Stimulated activated naive CD8-positive, alpha-beta T cell treated with anti-CD3 and anti-CD28 coated beads, Interleukin-15, amount 100 ng/mL, for 72 hours (primary cell): ENCODE measurements at places on chromosomes 2 and 18.

- no peak for DNase-seq
Measured at GRCh38 chr18:4578449-4578848, 123.3 kb upstream of the DLGAP1 start.

- DNase-seq, result no peak
Measured at GRCh38 chr2:9590641-9591040, 35.0 kb upstream of the ADAM17 start.

DNA sequence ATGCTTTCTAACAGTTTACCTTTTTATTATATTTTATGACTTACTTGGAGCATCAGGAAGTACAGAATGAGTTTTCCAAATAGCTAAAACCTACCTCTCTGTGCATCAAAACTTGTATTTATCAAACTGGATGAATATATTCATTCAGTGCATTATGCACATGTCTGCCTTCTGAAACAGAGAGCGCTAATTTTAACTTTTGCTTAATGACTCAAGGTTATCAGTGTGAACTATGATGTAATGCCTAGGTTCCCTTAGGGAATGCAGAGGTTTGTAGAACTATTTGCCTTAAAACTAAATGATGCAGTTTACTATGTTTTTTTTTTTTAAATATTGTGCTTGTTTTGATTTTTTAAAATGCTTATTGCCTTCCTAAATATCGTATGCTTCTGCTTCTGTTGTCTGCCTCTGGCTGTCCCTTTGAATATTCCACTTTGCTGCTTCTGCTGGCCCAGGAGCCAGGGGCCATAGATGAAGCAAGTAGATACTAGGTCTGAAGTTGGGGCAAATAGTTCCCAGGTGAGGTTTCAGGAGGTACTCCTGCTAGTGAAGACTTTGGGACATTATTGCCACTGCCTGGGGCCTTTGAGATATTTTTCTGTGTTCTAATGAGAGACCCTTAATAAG, 16.5 kb downstream of the TMEM178A start:
- DNase-seq, result no peak

DNA sequence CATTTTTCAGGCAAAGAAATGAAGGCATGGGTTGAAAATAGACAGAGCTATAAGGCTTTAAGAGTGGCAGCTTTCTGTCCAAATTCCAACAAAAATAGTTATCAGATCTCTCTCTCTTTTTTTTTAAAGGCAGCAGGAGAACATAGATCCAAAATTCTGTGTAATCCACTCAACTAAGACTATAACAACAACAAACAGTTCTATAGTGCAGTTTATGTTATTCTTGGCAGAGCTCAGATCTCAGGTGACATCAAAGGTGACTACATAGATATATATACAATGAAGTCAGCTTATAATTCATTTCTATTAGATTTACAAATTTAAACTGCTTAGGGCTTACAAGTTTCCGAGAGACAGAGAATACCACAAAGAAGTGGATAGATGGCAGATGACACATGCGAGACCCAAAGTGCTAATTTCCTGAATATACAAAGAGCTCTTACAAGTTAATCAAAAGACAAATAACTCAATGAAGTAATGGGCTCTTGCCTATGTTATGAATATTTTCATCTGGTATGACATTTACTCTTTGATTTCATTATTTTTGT, 223.2 kb downstream of the BCL2 start:
- no peak for DNase-seq

DNA sequence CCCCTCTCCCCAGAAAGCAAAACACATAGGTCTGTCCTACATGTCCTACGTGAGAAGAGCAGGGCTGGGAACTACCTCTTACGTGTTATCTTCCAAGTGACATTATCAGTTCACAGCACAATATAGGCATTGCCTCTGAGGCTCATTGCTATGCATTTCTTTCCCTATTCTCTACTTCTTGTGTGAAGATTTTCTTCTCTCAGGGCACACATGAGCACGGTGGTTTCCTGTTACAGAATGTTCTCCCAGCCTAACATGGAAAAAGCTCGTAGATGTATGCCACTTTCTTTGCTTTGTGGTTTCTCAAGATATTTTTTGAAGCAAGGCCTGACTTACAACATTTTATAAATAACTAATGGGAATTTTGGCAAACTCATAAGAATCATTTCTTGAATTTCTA, 19.4 kb upstream of the DSC3 start:
- DNase-seq, result no peak

- DNase-seq, result no peak
Measured at GRCh38 chr2:671072-671471, 6.1 kb downstream of the TMEM18 start.

DNA sequence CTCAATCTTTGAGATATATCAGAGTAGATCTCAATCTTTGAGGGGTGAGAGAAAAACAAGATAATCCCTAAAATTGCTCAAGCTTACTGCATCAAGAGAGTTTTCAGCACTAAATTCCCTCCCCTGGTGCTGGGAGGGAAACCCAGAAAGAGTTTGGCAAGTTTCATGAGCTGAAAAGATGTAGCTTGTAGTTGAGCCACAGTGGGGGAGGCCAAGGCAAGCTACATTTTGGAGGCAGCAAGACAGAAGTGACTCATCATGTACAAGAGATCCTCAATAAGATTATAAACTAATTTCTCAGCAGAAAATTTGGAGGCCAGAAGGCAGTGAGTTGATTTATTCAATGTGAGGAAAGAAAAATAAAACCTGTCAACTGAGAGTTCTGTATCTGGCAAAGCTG, 308.2 kb downstream of the PIEZO2 start:
- no peak for DNase-seq

- no peak for DNase-seq
Measured at GRCh38 chr2:75311993-75312392, 112.7 kb upstream of the TACR1 start.

GRCh38 chr2:121545257-121545656, 14.6 kb downstream of the RNU4ATAC start:
- no peak for DNase-seq

DNA sequence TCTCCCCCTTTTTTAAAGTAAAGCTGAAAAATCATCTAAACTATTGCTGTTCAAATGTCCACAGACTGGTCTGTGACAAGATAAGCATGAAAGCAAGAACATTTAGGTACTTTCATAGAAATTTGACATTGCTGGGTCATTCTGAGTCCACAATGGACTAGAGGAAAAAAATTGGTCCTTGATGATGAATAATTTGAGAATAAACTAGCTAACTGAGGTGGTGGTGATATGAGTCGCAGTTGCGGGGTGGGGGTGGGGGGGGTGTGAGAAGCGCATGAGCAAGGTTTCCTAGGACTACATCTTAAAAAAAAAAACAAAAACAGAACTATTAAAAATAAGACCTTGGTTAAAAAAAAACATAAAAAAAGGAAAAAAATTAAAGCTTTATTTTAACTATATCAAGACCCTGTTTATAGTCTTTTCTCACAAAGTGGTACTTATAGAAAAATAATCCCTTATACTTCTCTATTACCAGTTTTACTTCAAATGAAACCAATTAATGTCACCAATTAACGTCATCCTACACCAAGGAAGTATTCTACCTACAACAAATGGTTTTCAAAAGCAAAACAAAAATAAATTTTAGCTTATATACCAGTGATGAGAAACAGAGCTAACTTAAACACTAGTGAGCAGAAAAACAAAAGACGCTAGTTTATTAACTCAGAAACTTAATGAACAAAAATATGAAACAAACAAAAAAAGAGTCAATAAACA, 88.1 kb downstream of the ASXL2 start:
- no peak for DNase-seq

DNA sequence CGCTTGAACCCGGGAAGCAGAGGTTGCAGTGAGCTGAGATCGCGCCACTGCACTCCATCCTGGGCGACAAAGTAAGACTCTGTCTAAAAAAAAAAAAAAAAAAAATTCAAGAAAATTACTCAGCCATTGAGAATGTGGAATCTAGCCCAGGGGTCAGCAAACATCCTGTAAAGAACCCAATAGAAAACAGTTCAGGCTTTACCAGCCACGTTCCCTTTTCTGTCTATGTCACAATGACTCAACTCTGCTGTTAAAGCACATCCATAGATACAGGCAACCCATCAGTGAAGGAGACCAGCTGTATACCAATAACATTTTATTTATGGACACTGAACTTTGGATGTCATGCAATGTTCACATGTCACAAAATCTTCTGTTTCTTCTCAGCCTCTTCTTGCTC, 435.6 kb upstream of the GYPC start:
- DNase-seq, result no peak
